ENCODE measurements at places on chromosomes 1 and 21.

DNA sequence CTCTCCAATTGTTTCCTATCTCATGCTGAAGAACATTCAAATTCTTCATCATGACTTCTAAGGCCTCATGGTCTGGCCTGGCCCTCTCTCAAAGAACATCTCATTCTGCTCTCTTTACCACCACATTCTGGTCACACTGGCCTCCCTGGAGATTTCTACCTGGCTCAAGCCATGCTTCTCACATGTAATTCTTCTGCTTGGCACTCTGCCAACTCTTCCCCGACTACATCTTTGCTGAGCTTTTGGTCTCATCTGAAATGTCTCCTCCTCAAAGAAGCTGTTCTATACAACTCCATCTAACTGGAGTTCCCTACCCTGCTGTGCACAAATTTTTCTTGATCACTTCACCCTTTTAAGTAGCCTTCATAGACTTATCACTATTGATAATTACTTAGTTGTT lies 1.4 kb upstream of the TBX19 start:
- no peak for DNase-seq

- no peak for DNase-seq
Observed at GRCh38 chr21:24375201-24375600, 1232.1 kb downstream of the MRPL39 start.

DNA sequence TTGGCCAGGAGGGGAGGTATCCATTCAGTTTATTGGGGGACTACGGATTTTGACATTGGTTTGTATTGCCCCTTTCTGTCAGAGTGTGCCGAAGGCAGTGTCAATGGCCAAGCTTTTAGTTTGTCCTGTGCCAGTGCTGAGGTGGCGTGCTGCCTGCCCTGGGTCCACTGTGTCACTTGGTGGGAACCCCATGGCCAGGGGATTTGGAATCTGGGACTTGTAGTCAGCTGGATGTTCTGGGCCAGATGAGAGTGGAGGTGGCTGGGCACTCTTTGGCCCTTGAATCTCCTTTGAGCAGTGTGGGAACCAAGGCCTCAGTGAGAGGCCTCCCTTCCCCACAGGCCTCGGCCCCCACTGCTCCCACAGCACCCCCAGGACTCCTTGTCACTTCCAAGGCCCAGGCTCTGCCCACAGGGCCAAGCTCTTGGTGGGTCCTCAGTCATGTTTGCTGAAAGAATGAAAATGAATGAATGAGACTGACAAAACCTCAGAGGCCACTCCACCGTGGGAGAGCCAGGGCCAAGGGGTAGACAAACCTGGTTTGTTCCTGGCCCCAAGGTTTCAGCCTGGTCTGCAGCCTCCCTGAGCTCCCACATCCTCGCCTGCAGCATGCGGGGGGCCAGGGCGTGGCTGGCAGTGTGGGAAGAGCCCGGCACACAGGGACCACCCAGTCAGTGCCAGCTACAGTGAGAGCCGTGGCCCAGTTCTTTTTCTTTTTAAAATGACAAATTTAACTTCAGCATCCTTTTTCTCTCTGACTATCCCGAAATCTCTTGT lies 412.2 kb downstream of the MATN1 start:
- DNase-seq, result no peak

DNA sequence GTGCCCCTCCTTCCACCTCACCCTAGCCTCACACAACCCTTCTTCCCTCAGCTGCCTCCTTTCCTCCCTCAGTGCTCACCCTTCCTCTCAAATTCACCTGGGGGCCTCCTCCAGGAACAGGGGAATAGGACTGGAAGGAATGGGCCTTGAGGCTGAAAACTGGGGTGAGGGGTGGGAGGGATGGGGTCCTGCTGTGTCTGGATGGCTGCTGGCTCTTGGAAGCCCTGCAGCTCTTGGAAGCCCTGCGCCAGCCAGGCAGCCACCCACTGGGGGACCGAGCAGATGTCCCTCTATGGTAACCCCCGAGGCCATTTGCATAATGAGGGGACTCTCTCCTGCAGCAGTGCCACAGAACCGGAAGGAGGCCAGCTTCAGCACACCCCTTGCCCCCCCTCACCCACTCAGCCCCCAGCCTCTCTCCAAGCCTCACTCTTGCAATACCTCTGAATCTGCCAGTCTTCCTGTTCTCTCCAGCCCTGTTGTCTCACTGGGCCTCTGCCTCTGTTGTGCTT lies 85.2 kb downstream of the KIRREL1 start:
- DNase-seq, result no peak

GRCh38 chr1:182059936-182060335 lies 1.6 kb downstream of the ZNF648 start:
- peak; percentile 65 for DNase-seq

GRCh38 chr1:237740846-237741245 lies 149.9 kb downstream of the ZP4 start:
- DNase-seq, result no peak

DNA sequence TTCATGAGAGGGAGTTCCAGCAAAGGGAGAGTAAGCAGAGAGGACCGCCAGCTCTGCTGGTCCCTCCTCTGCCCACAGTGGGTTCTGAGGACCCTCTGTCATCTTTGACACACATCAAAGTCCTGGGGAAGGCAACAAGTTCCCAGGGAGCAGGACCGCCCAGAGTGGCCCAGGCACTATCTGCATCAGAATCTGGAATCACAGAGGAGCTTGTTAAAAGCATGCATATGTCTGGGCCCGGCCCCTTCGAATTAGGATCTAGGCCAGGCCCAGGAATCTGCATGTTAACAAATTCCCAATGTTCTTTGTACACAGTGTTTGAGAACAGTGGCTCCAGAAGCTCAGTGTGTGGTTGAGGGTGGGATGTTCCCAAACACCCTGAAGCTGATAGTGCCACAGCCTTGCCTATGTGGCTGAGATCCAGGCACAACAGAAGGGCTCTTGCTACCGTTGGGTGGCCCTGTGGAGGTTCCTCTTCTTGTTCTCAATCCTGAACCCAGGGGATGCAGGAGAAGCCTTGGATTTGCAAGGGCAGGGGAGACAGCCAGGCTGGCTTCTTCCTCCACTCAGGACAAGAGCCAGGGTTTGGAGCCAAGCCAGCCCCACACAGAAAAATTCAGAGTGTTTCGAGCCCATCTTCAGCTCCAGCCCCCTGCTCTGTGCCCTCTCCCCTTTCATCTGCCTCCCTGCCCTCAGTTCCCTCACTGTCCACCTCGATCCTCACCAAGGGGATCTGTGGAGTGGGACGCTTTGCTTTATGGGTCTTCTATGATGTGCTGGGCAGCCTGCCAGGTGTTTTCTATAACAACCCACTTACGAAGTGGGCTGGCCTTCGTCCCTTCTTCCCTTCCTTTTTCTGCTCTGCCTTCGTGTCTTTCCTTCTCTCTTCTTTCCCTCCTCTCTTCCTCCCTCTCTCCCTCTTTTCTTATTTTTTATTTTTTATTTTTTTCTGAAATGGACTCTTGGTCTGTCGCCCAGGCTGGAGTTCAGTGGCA lies 129.0 kb upstream of the TMPRSS2 start:
- DNase-seq, result no peak

DNA sequence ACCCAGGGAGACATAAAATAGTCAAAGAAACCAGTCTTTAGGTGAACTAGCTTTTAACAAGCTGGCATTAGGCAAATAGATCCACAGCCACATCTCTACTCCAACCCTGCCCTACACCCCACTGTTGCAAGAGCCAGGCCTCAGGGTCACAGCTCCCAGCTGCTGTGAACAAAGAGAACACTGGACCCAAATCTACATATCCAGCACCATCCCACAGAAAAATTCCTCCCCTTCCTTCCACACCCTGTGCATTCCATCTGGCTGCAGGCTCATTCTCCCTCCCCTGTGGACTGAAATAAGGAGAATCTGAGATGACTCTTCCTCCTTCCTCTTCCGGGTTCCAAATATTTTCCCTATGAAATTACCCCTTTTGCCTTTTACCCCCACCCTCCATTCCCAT lies 23.2 kb downstream of the DLGAP3 start:
- DNase-seq, result no peak

- no peak for DNase-seq
Observed at GRCh38 chr1:219708919-219709543, 96.1 kb upstream of the ZC3H11B start.

DNA sequence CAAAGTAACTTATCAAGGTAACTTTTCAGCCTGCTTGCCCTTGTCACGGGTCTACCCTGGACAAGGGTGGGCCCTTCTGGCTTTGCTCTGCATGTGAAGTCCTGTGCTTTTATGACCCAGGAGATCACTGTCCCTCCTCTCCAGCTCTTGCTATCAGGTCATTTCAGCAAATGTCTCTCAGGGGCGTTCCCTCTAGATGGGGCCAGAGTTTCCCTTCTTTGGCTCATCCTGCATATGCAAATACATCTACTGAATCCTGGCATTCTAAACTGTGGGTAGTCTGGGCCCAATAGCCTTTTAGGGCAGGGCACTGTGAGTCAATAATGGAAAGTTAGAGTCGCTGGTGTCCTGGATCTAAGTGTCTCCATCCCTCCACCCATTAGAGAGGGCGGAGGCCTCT lies 366.9 kb upstream of the USP24 start:
- no peak for DNase-seq

DNA sequence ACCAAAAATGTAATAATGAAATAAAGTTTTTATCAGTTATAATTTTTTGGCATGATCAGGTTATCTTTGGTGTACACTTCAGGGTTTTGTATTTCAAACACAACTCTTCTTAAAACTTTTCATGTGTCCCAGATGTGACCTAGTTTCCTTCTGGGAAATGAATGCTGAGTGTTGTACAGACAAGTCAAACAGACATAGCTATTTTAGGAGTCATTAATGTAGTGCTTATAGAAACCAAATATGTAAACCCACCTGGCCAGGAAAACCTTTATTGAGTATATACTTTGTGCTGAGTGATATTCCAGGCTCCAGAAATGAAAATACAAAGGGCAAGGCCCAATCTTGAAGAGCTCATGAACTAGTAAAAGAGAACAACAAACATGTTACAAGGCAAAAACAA lies 25.9 kb upstream of the HOOK1 start:
- DNase-seq, result no peak

DNA sequence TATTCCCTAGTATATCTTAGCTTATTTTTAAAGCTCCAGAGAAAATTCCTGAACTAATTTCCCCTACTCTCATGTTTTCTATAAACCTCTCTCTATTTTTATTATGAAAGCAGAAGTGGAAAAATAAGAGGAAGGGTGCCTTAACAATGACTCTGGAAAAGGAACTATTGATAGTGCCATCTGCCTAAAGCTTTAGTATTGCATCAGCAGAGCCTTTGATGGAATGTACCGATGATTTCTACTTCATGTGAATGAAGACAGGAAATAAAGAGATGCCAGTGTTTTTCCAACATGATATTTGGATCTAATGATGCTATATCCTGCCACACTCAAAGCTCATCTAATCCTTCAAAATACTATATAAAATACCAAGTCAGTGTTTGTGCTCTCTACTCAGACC lies 35.1 kb downstream of the TNFSF18 start:
- no peak for DNase-seq

DNA sequence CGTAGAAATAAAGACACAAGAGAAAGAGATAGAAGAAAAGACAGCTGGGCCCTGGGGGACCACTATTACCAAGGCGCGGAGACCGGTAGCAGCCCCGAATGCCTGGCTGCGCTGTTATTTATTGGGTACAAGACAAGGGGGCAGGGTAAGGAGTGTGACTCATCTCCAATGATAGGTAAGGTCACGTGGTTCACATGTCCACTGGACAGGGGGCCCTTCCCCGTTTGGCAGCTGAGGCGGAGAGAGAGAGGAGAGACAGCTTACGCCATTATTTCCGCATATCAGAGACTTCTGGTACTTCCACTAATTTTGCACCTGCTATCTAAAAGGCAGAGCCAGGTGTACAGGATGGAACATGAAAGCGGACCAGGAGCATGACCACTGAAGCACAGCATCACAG lies 4.1 kb upstream of the TPRG1L start:
- no peak for DNase-seq

DNA sequence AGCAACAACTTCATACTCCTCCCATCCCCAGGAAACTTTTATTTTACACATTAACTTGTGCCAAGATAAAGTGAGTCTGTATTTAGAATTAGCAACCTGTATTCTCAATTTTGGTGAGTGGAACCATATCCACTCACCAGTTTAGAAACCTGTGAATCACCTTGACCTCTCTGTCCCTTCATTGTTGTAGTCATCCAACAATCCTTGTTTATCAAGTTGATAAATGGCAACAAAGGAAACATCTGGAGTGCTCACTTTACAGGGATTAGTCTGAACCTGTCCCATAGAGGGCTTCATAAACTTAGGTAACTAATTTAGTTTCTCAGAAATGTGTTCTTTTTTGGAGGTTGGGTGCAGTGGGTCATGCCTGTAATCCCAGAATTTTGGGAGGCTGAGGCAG lies 3.9 kb upstream of the CLSPN start:
- DNase-seq, result no peak

- DNase-seq, result no peak
Observed at GRCh38 chr1:190479050-190479397, 1.4 kb upstream of the BRINP3 start.

GRCh38 chr1:112373806-112374205 lies 22.2 kb upstream of the CTTNBP2NL start:
- DNase-seq, result no peak

DNA sequence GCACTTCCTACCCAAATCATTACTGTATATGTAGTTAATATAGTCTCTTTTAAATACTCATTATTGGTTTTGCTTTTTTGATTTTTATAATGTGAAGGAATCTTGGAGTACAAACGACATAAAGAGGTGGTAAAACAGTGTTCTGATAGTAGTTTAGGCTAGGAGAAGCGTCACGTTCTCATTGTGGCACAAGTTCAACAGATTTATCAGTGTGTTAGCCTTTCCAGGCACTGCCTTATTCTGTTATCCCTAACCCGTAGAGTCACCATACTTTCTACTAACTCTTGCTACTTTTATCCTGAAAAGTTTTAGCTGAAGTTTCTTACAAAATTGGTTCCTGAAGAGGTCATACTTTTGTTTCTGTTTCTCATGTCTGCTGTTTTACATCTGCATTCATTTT lies 174.6 kb upstream of the CACYBP start:
- no peak for DNase-seq

DNA sequence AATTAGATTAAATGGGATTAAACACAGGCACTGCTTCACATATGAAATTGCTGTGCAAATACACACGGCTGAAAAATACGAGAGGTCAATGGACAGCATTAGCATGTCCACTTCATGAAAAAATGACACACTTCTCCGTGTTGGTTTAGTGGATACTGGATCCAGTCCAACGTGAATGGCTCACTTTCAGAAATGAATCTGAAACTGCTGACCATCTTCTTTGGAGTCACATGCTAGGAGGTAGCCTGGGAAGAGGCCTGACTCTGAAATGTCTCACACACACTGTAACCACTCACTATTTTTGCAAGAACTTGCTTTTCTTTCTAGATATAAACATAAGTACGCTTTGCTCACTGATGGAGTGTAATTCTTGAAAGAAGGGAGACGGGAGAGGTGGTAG lies 127.3 kb downstream of the HLCS start:
- no peak for DNase-seq

DNA sequence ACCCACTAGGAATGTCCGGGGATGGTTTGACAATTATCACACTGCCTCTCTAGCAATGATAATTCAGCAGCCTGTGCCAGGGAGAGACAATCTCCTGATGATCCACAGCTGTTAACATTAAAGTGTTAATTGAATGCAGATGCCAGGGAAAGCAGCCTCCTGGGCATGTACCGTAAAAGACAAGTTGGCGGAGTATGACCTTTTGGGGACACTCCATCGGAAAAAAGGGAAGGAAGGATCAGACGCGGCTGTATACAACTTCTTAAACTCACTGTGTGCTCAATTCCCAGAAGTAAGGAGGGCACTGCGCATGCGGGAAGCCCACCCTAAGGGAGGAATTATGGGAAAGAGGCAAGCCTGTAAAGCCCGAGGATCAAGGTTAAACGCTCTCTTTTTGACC lies 62.6 kb downstream of the MAP3K7CL start:
- no peak for DNase-seq

GRCh38 chr1:157004806-157005205 lies 40.7 kb downstream of the ARHGEF11 start:
- DNase-seq, result no peak

GRCh38 chr1:218377143-218377660 lies 32.1 kb downstream of the TGFB2 start:
- no peak for DNase-seq
